Fibroblast of the aortic adventitia (primary cell): ENCODE measurements at places on chromosomes 7 and 10. TPM values are rescaled to one million over a fixed set of nuclear protein-coding genes. Genes with fewer than 3 reads are reported as not detected.

DNA sequence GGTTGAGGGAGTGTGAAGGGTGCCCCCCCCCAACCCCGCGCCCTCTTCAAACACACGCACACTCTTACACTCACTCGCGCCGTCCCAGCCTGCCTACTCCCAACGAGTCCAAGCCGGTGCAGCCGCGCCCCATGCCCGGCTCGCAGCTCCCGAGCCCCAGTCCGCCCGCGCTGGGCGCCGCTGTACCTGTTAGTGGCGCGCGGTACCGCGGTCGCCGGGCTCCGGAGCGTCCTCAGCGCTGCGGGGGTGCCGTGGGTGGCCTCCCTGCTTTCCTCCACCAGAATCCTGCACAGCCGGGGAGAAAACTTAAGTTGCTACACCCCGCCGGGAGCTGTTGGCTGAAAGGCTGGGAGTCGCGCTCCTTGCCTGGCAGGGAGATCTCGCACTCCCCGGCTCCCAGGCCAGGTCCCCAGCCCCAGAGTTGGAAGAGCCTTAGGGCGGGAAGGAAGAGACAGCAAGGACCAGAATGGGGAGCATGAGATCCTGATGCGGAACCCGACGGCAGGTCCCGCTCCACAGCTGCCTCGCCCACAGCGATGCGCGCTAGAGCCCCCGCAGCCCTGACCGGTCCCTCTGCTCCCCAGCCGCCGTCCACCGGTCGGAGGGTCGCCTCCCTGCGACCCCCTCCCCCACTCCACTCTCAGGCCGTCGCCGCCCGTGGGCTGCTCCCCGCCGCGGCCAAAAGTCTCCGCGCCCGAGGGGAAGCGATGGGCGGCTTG, 863 bp downstream of the ST8SIA6 start:
- no peak for DNase-seq

GRCh38 chr7:139682136-139683013, 95.4 kb downstream of the HIPK2 start:
- DNase-seq, result peak; percentile 68

DNA sequence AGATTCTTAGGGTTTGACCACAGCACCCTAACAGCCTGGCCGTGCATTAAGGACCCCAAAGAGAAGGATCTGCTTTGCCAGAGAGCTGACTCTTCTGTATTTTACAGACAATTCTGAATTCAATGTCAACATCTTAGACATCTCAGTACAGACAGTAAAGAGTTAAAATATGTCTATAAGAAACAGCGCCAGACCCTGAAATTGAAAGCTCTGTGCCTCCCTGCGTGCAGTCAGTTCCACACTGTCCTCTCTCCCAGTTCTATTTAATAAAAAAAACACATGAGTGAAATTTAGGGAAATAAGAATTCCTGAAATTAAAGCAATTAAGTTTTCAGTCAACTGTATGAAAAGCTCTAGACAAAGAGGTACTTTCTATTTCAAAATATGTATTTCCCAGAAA, 45.1 kb downstream of the MET start:
- no peak for DNase-seq

- DNase-seq, result peak; percentile 77
Observed at GRCh38 chr7:99126921-99127553, 16.9 kb downstream of the SMURF1 start.

Gene TCAF2
- 1.6 TPM in 2 replicates for total RNA-seq

- peak; percentile 97 for DNase-seq
Observed at GRCh38 chr7:32586291-32587221, 91.3 kb downstream of the AVL9 start.

GRCh38 chr7:74320645-74321221, 31.5 kb downstream of the CLIP2 start:
- no peak for DNase-seq

DNA sequence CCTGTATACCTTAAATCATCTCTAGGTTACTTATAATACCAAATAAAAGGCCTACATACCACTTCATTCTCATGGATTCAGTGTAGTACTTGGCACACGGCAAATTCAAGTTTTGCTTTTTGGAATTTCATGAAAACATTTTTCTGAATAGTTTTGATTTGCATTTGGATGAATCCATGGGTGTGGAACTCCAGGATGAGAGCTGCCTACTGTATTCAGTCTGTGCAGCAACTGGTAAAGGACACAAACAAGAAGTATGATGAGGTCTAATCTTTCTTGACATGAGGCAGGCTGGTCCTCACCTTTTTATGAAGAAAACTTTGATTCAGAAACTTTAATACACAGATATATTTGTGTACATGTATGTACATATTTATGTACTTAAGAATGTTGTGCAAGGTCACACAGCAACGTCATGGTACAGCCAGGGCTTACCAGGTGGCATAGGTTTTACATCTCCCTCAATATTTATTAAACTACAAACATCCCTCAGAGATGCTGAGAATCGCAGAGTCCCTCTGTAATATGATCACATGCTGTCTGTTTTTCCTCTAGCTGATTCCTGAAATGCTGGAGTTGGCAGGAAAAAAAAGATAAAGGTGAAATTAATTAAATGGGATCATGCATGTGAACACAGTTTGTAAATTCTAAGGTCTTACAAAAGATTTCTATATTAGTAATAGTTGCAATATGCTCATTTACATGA, 239.6 kb downstream of the PRKG1 start:
- no peak for DNase-seq

GRCh38 chr10:126500185-126500584, 111.9 kb upstream of the ADAM12 start:
- no peak for DNase-seq
